ENCODE measurements at places on chromosomes 5 and 9.

DNA sequence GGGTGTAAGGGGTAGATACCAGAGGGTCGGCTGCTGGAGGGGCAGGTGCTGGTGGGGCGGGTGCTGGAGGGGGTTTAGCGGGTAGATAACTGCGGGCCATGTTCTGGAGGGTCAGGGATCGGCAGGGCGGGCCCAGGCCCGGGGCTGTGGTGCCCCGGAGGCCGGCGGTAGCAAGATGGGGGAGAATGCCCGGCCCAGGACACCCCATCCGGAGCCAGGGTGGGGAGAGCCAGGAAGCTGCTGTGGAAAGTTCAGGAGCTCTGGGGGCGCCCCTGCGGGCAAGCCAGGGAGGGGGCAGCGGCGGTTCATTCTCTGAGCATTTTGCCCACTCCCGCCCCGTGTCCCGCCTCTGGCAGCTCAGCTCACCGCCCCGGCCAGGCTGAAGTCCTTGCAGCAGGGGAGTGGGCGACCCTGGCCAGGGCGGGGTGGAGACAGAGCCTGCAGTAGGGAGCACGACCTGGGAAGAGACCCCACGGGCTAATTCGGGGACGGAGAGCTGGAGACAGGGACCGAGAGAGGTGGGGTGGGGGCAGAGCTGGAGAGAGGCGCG, 538 bp downstream of the PRRT1B start:
- no peak for DNase-seq

DNA sequence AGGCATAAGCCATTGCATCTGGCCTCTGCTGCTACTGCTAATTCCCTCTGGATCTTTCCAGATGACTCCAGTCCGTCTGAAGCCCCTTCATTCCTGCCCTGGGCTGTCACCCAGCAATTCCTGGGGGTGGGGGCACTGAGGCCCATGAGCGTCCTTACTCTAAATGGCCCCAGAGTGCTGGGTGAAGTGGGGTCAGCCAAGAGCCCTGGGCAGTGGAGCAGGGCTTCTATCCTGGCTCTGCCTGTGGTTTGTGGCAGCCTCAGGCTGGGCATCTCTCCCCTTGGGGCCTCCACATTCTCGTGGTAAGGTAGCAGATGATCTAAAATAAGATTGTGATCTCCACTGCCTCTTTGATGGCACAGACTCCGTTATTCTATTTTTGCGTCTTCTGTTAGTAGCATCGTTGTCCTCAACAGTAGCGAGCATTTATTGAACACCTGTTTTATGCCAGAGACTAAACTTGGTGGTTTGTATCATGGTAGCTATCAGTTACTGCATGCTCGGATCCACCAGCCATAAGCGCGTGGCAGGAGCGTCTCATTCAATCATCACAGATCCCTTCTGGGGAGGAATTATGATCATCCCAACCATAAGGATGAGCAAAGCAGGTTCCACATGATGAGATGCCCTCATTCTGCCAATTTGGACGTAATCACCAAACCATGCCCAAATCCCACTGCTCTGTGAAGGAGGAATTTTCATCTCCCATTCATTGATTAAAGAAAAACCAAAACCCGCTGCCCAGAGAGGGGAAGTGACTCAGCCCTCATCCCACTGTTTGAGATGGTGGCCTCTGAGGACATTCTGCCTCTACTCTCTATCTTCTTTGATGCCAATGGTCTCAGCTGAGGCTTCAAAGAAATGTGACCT, 21.9 kb upstream of the DUSP1 start:
- DNase-seq = no peak

DNA sequence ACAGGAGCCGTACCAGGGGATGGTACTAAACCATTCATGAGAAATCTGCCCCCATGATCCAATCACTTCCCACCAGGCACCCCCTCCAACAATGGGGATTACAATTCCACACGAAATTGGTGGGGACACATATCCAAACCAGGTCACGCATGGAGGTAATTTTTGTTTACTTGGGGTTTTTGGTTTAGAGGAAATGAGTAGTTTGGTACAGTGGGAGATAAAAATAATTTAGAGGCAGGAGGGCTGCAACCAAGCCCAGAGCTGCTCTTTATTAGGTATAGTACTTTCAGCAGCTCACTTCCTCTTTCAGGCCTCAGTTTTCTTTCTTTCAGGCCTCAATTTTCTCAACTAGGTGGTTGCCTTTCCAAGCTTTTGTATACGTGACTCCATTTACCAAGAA, 23.2 kb downstream of the PRUNE2 start:
- DNase-seq = no peak

- DNase-seq = no peak
Observed at GRCh38 chr5:179697108-179697507, 1.7 kb upstream of the CANX start.

Measured in left ventricle myocardium superior (tissue), 1 donor.